ENCODE measurements at places on chromosomes 7 and 10. TPM values are rescaled to one million over a fixed set of nuclear protein-coding genes. Genes with fewer than 3 reads are reported as not detected.

The SLC18A3 gene
- not detected for total RNA-seq

The TMUB1 gene
- 14.8 TPM for total RNA-seq

The HMX3 gene
- total RNA-seq, result not detected

The PLAC9 gene
- 3.7 TPM for total RNA-seq

The DGKB gene
- not detected for total RNA-seq

The NXPH1 gene
- not detected for total RNA-seq

The ZCCHC24 gene
- 2.7 TPM for total RNA-seq

The CAV1 gene
- 1,184 TPM for total RNA-seq

The HOXA6 gene
- total RNA-seq, result 1.9 TPM

The SSC4D gene
- total RNA-seq, result 0.63 TPM

The PKD1L1 gene
- total RNA-seq, result 1.6 TPM

The NANOS1 gene
- total RNA-seq, result 0.76 TPM

DNA sequence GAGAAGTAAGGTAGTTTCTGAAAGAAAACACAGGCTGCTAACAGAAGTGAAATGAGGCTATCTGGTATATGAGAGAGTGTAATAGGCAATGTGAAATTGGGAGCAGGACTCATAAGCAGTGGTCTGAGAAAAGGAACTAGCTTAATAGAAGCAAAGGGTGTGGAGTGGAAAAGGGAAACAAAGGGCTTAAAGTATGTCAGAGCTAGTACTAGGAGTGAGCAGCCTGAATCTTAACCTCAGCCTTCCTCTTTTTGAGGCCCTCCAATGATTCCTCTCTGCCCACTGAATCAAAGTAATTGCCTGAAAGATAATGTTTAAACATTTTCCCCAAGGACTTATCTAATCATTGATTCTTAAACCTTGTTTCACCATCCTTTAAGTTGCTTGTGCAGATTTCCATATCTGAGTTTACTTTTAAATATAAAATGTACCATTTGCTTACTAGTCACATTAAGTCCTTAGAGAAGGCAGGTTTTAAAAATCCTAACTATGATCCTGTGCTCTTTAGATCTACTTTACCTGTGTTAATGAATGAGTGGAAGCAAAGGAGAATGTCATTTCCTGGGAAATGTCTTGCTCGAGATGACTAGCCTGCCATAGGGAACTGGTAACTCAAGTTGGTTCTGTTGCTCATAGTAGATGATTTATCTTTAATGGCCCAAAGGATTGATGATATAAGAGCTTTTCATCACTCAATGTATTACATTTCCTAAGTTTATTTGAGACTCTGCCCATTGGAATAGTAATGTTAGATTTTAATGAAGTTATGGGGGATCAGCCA lies 155.0 kb downstream of the SKAP2 start:
- DNase-seq, result no peak

- DNase-seq, result no peak
These were observed 69.4 kb downstream of the KIAA1217 start for GRCh38 chr10:24278176-24278889.

DNA sequence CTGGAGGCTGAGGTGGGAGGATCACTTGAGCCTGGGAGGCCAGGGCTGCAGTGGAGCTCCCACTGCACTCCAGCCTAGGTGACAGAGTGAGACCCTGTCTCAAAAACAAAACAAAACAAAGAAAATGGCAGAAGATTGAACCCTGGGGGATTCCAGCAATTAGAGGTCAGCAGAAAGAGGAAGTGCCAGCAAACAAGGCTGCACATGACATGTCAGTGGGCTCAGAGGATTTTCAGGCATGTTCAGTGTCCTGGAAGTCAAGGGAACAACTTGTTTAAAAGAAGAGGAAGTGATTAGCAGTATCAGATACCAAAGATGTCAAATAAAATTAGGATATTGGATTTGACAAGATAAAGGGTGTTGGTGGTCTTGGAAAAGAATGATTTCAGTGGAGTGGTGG lies 32.3 kb downstream of the RAB18 start:
- no peak for DNase-seq

- DNase-seq, result no peak
These were observed 876 bp upstream of the PIK3AP1 start for GRCh38 chr10:96721207-96721572.

GRCh38 chr7:6284055-6284400 lies 11.6 kb upstream of the CYTH3 start:
- peak; percentile 66 for DNase-seq

DNA sequence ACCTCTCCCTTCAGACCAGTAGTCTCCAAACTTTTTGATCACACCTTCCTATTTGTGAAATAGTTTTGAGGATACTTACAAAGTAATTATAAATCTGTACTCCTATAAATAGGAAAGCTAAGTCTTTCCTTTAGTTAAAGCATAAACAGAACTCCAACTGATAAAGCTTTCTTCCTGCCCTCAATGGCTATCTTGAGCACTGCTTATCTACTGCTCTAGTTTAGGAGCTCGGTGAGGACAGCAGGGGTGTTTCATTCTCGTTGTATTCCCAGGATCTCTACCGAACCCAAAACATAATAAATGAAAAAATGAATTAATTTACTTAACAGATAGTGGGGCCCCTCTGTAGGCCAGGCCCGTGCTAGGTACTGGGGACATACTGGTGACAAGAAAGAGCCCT lies 17.7 kb downstream of the SORBS1 start:
- no peak for DNase-seq

DNA sequence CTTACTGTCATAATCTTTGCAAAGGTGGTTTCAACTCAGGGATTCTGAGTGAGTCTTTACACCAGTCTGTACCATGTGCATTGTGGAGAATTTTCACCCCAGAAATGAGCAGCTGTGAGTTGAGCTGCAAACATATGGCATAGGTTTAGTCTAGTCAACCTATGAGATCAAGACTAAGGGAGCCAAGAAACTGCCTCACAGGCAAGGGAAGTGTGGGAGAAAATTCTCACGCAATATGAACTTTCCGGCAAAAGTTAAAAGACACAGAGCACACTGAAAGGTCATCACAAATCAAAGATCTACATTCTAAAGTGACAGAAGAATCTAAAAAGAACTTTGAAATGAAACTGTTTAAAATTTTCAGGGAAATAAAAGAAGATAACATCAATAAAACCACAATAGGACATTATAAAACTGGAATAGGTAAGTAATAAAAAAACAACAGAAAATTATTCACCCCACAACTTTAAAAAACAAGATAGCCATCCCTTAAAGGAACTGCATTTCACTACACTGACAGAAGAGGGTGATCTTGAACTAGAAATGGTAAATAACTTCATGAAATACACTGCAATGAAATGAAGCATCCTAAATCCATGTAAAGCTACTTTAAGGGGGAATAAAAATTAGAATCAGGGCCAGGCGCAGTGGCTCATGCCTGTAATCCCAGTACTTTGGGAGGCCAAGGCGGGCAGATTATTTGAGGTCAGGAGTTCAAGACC lies 63.5 kb downstream of the LGI1 start:
- peak; percentile 44 for DNase-seq

DNA sequence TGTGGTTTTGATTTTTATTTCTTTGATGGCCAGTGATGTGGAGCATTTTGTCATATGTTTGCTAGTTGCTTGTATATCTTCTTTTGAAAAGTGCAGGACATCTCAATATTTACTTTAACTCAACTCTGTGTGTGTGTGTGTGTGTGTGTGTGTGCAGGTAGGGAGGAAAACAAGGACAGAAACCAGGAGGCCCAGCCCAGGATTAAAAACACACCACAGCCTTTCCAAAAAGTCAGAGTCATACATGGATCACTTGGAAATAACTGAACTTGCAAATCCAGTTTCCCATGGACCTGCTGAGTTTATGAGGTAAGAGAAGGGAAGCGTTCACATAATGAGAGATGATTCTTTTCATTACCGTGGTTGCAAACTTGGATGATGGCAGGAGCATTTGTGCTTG lies 189.9 kb upstream of the LYZL1 start:
- DNase-seq, result no peak

DNA sequence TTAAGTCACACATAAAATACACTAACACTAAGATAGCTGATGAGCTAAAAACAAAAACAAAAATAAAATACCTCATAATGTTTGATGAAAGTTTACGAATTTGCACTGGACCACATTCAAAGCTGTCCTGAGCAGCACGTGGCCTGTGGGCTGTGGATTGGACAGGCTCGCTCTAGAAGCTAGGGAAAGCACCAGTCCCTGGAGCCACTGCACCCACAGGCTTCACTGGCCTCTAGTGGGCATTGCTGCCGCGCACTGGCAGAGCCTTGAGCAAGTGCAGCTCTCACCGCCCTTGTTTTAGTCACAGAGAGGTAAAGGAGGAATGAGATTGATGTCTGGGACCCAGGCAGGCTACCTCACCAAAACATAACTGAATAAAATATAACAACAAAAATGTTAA lies 67.6 kb downstream of the PAX2 start:
- no peak for DNase-seq

DNA sequence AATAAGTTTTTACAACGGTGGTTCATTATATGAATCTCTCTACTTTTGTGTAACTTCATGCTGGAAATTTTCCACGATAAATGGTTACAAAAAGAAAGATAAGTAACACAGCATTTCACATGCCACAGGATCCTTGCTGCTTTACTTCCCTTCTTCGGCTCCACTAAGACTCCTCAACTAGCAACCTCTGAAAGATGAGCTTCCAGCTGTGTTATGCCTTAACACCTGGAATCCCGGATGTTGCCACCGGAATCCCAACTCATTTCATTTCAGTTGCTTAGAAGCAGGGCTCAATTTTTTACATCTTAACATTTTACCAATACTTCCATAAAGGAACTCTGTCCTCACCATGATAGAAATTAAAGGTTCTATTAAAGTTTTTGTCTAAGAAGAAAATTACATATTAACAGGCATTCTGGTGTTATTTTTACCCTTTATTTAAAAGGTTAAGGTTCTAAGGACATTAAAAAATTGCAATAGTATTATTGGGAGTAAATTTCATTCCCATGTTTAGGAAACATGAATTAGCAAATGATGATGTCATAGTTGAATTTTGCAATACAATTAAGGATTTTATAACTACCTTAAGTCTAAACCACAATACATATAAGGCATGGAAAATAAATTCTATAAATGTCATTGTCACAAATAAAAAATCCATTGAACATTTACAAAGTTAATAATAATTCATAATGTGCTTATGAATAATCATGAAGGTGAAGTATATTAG lies 57.1 kb upstream of the IL6 start:
- DNase-seq, result no peak

GRCh38 chr10:83987216-83987615 lies 152.1 kb upstream of the GHITM start:
- no peak for DNase-seq

- DNase-seq, result no peak
These were observed 373 bp downstream of the DHX32 start for GRCh38 chr10:125880719-125881118.

DNA sequence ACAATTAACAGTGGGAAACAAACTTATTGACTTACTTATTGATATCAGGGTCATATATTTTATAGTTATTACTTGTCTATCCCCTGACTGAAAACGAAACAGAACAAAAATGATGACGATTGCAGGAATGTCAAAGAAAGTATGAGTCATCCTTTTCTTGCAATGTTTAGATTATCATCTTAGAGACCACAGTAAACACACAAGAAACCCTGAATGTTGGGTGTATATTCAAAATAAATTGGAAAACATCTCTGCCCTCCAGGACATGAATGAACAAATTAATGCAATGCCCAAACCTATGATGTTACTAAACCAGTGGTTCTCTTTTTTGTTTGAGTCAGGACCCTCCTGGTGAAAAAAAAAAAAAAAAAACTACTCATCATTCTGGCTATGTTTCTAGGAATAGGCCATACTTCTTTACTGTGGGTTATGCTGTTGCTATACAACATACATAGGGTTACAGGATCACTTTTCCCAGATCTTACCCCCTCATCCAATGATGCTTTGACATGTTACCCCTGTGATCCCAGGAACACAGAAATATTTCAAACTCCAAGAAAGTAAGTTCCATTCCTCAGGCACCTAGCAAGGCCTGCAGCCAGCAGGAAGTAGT lies 623.4 kb upstream of the IGFBP3 start:
- peak; percentile 60 for DNase-seq

GRCh38 chr10:1630304-1630703 lies 107.0 kb downstream of the ADARB2 start:
- DNase-seq, result no peak

DNA sequence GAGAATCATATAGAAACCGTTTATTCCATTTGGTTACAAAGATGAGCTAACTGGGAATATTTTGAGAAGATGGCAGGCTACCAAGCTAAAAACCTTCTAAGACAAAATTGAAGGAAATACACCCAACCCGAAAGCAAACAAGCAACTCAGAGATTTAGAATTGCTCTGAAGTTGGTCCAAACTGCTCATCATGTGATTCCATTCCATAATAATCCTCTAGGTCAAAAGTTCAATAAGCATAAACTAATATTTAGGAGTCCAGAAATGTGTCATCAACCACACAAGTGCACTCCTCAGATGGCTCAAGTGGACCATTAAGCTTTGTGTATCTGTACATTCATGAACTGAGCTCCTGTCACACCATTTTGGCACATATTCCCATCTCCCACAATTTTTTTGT lies 28.7 kb downstream of the DGKI start:
- no peak for DNase-seq

GRCh38 chr7:87391020-87391701 lies 45.7 kb downstream of the CROT start:
- no peak for DNase-seq

DNA sequence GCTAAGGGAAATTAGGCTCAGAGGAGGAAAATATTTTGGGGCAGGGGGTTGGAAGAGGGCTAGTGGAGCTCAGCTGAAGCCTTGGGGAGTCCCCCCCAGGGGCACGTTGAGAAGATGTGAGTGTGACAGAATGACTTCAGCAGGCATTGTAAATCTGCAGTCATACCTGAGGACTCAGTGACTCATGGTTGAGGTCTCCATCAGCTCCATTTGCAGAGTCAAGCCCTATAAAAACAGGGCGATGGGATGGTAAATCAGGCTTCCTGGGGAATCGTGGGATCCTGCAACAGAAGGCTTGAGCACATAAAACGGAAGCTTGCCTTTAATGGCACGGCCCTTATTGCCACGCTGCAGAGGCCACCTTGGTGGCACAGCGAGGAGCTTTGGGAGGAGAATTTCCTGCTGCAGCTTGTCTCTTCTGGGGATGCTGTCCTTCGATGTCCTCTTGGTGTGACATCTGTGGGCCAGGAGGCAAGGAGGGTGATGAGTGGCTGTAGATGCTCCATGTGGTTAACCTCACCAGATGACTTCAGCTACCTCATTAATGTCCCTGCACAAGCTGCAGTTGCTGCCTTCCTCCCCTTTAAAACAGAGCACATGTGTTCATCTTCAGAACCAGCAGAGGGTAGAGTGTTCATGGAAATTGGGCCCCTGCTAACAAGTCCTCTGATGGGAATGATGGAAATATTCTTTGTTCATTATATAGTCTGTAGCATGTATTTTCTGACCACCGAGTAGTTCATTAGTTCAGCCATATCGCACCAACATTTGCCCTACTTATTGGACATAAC lies 285.9 kb downstream of the LRMDA start:
- no peak for DNase-seq

GRCh38 chr7:39526666-39527065 lies 39.5 kb upstream of the YAE1 start:
- DNase-seq, result no peak

DNA sequence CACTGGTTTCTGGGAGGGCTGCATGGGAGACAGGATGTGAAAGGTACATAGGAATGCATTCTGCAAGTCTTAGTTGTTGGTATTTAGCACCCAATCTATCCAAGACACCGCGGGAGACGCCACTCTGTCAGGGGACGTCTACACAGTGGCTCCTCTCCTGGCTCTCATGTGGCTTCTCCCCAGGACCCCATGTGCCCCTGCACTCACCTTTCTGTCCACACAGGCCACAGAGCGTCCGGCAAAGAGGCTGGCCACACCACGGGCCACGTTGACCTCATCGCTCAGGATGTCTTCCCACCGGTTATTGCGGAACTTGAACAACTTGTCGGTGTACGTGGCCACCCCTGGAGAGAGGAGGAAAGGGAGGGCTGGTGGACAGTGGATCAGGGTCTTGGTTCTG lies 73.4 kb downstream of the GOLGA7B start:
- no peak for DNase-seq
